Activated CD4-positive, alpha-beta T cell treated with anti-CD3 and anti-CD28 coated beads, Interleukin-2, Interleukin-6, amounts not matched to agents 100 ng/mL and 50 ng/mL, durations not matched to agents 16 hours and 8 hours (primary cell): ENCODE measurements at places on chromosomes 1 and 21.

- no peak for DNase-seq
Observed at GRCh38 chr21:22363504-22363903, 1365.3 kb downstream of the NCAM2 start.

- no peak for DNase-seq
Observed at GRCh38 chr1:155035936-155036335, 2.3 kb downstream of the DCST1 start.

DNA sequence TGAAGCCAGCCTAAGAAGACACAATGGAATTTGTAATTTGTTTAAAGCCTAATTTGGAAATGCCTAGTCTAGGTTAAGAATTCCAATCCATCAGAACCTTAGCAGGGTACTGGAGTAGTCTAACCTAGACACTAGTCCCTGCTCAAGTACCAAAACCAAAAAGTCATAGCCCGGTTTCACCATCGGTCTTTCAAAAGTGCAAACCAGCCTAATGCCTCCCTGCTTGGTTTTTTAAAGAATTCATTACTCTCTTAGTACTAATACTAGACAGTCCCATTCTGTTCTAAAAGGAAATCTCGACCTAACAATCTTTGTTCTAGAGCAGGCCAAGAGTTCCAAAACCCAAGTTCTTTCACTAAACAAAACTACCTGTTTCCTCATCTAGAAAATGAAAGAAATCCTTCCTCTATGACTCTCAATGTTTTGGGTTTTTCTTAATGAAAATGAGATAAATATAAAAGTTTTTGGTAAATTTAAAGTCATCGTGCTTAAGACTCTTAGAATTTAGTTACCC lies 2.6 kb downstream of the PUM1 start:
- no peak for DNase-seq

DNA sequence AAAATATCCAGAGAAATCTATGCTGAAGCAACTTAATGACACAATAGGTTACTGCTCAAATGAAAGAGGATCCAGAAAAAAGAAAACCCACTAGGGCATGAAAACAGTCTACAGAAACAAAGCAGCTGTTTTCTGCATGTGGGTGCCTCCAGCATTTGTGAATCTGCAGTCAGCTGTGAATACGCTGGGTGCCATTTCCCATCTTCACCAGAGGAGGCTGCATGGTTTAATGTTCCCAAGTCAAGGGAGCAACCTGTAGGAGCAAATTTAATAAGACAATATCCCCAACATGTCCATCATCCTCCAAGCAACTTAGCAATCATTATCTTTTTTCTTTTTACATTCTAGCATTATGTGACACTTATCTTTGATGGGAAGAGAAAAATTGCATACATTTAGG lies 396.6 kb downstream of the BRINP2 start:
- DNase-seq, result no peak
